Stimulated activated CD4-positive, alpha-beta T cell treated with anti-CD3 and anti-CD28 coated beads, TNF-alpha, amount 100 ng/mL, for 1 hour (primary cell): ENCODE measurements at places on chromosomes 1 and 21.

- DNase-seq, result no peak
These were observed 200.6 kb downstream of the PTGER3 start for GRCh38 chr1:70847013-70847412.

GRCh38 chr1:160675641-160676410 lies 29.0 kb upstream of the SLAMF1 start:
- DNase-seq, result peak; percentile 49

- no peak for DNase-seq
These were observed 55.1 kb downstream of the PRDX6 start for GRCh38 chr1:173532237-173532636.

- no peak for DNase-seq
These were observed 12.6 kb upstream of the IER5 start for GRCh38 chr1:181075766-181076350.

- no peak for DNase-seq
These were observed 21.1 kb upstream of the ABCA4 start for GRCh38 chr1:94142022-94142421.

DNA sequence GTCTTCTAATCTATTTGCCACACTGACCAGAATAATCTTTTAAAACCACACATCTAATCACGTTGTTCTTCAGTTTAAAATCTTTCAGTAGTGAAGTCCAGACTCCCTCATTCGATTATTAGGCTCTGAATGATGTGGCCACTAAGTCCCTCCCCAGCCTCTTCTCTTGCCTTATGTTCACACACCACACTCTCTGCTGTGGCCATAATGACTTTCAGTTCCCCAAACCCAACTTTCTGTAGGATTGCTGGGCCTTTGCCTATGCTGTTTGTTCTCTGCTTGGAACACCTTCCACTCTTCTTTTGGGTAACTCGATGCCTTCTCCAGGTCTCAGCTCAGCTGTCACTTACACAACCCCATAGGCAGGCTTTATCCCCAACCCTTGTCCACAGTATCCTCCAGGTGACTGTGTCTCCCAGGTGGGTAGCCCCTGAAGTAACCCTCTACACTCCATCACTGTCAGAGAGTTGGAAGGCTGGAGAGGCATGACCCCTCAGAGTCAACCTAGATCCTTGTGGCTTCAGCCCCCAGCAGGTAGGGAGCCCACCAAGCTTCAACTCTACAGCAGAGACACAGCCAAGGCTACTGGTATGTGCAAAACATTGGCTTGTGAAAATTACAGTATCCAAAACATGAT lies 8.4 kb upstream of the SLC37A1 start:
- DNase-seq, result no peak

DNA sequence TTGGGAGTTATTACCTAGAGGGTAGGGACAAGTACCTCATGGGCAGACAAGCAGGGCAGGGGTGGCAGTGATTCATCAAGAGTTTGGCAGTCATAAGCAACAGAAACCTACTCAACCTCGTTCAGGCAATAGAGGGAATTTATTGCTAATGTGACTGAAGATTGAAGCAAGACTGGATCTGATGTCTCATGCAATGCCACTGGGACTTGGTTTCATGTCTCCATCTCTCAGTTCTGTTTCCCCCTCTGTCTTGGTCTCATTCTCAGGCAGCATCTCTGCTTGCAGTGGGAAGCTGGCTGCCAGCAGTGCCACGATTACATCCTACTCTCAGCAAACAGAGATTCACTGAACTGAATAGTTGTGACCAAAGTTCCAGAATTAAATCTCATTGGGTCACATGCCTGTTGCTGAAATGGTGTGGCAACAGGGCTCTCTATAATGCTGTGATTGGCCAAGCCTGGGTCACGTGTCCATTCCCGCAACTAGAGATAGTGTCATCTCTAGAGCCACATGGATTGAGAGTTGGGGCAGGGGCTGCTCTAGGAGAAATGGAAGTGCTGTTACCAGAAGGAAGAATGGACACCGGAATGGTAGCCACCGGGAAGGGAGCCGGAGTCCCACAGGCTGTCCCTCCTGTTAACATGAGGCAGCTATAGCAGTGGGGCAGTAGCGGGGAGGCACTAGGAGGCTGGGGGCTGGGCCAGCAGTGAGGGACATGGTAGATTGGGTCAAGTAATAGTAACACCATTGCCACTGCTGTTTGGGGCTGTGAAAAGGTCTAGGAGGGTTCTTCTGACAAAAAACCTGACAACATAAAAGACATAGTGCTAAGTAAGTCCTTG lies 3.9 kb upstream of the CDC42 start:
- no peak for DNase-seq

DNA sequence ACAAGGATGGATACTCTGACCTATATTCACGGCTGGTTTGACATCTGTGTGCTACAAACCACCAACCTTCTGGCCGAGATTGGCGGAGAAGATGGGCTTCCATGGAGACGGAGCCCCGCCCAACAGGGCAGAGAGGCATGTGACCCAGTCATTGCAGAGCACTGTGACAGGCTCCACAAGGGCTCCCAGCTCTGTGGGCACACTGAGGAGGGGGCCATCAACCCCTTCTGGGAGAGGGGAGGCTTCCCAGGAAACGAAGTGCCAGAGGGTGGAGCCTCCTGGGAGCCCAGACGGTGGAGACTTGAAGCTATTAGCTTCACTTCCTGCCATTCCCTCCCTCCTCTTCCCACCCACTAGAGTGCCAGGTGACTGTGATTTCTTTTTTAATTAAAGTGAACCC lies 71.6 kb upstream of the IFFO2 start:
- no peak for DNase-seq

- DNase-seq, result no peak
These were observed 144.5 kb downstream of the OMA1 start for GRCh38 chr1:58401991-58402390.
